Stimulated activated CD4-positive, alpha-beta T cell treated with anti-CD3 and anti-CD28 coated beads, Interleukin-2, amount 100 ng/mL, for 48 hours (primary cell): ENCODE measurements at places on chromosomes 1 and 21.

DNA sequence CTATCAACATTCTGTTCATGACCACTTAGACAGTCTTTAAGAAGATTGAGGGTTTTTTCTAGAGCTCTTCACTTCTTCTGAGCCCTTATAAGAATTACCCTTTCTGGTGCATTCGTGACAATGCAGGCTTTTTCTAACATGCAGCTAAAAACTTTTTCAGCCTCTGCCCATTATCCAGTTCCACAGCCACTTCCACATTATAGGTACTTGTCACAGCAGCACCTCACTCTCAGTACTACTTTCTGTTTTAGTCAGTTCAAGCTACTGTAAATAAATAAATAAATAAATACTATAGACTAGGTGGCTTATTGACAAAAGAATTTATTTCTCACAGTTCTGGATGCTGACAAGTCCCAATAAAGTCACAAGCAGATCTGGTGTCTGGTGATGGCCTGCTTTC, 284.4 kb upstream of the PKN2 start:
- DNase-seq: no peak

DNA sequence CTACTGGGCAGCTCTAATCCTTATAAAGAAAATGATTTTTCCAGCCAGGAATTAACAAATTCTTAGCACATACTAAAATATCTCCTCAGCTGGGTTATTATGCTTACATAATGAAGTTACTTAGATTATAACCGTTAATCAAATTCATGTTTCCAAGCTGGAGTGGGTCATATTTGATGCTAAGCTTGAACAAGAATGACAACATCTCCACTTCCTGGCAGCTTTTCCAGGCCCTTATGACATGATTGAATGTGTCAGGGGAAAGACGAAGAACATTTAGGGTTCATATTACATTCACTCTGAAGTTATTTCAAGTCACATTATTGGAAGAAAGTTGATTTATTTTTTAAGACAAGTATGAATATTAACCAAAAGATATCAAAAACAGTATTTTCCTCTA, 333.7 kb downstream of the PCP4 start:
- no peak for DNase-seq

DNA sequence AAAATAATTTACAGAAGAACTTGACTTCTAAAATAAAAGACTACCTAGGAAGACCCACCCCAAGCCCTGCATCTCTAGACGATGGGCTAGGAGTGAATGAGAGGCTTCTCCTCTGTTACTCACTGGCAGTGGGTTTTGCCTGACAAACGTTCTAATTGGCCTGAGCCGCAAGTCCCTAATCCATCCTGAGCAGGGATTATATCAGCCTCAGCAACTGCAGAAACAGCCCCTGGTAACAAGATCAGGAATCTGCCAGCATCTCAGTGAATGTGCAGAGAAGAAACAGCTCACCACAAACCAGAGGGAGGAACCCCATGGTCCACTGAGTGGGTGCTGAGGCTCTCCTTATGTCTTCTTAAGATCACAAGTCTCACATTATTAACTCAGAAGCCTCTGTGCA, 240.6 kb downstream of the BRINP2 start:
- DNase-seq: no peak

- DNase-seq: no peak
Observed at GRCh38 chr21:42155045-42155855, 63.7 kb upstream of the ABCG1 start.

GRCh38 chr1:155253208-155253607, 2.1 kb downstream of the ENTREP3 start:
- no peak for DNase-seq

- DNase-seq: no peak
Observed at GRCh38 chr1:12276225-12276624, 46.4 kb downstream of the VPS13D start.
